ENCODE measurements at places on chromosomes 5 and 9. TPM values are rescaled to one million over a fixed set of nuclear protein-coding genes. Genes with fewer than 3 reads are reported as not detected.

- H3K36me3 ChIP-seq = no peaks in the 10 kb centered on the region
- peaks cover 9% of the 10 kb centered on the region for H3K27me3 ChIP-seq
- H3K4me1 ChIP-seq = peaks cover 7% of the 10 kb centered on the region
- DNase-seq = no peak
- peak overlapping the region; percentile 67 for H3K4me3 ChIP-seq
- H3K27ac ChIP-seq = no peak overlapping the region
These were observed 148.3 kb downstream of the GAPVD1 start for GRCh38 chr9:125409637-125410521.

GRCh38 chr5:83077662-83078261 is 415 bp downstream of the XRCC4 start:
- DNase-seq = no peak
- H3K4me3 ChIP-seq = peak overlapping the region; percentile 99
- peaks cover 5% of the 10 kb centered on the region for H3K27me3 ChIP-seq
- peaks cover 54% of the 10 kb centered on the region for H3K4me1 ChIP-seq

GRCh38 chr5:65873181-65873750 is 53.1 kb upstream of the ERBIN start:
- DNase-seq = no peak
- H3K27ac ChIP-seq = no peak overlapping the region
- no peaks in the 10 kb centered on the region for H3K4me1 ChIP-seq
- H3K4me3 ChIP-seq = no peak overlapping the region
- H3K36me3 ChIP-seq = no peaks in the 10 kb centered on the region
- no peaks in the 10 kb centered on the region for H3K27me3 ChIP-seq

GRCh38 chr5:93395971-93396379 is 185.0 kb downstream of the NR2F1-AS1 start:
- H3K4me3 ChIP-seq = no peak overlapping the region
- H3K27ac ChIP-seq = no peak overlapping the region
- no peaks in the 10 kb centered on the region for H3K4me1 ChIP-seq
- no peaks in the 10 kb centered on the region for H3K27me3 ChIP-seq
- DNase-seq = no peak
- H3K36me3 ChIP-seq = no peaks in the 10 kb centered on the region

GRCh38 chr5:40093550-40093949 is 586.2 kb upstream of the PTGER4 start:
- H3K27ac ChIP-seq = no peak overlapping the region
- H3K36me3 ChIP-seq = no peaks in the 10 kb centered on the region
- H3K27me3 ChIP-seq = peaks cover 6% of the 10 kb centered on the region
- H3K4me3 ChIP-seq = no peak overlapping the region
- DNase-seq = no peak

- no peaks in the 10 kb centered on the region for H3K36me3 ChIP-seq
- no peak for DNase-seq
- no peak overlapping the region for H3K27ac ChIP-seq
- H3K27me3 ChIP-seq = peaks cover 5% of the 10 kb centered on the region
- H3K4me3 ChIP-seq = no peak overlapping the region
- H3K4me1 ChIP-seq = peaks cover 11% of the 10 kb centered on the region
These were observed 226.4 kb upstream of the DAP start for GRCh38 chr5:10987276-10987924.

DNA sequence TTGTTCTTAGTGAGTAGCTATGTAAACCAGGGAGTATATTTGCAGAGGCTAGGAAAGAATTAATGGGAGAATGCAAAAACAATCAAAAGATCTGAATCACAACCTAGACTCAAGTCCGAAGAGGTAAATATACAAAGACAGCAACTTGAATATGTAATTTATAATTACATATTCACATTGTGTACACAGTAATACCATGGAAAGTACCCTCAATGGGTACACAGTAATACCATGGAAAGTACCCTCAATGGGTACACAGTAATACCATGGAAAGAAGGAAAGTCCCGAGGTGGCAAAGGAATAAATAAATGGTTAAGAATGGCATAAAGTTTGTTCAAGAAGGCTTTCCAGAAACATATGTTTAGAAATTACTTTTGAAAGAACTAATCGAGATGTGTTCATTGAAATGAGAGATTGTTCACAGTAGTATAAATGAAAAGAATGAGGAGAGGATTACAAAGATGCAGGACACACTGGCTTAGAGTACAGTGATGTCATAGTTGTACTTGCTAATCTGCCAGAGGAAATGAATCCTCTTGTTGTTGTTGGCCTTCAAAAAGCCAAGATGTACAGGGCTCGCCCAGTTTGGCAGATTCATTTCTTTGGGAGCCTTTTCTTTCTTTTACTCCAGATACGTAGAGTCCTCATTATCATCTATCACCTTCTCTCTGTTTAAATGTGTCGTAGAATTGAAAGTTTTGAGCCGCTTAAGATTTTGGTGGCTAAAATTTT is 116.0 kb downstream of the UNC13B start:
- H3K4me3 ChIP-seq = no peak overlapping the region
- no peaks in the 10 kb centered on the region for H3K36me3 ChIP-seq
- H3K4me1 ChIP-seq = peaks cover 11% of the 10 kb centered on the region
- no peak for DNase-seq
- H3K27ac ChIP-seq = no peak overlapping the region

DNA sequence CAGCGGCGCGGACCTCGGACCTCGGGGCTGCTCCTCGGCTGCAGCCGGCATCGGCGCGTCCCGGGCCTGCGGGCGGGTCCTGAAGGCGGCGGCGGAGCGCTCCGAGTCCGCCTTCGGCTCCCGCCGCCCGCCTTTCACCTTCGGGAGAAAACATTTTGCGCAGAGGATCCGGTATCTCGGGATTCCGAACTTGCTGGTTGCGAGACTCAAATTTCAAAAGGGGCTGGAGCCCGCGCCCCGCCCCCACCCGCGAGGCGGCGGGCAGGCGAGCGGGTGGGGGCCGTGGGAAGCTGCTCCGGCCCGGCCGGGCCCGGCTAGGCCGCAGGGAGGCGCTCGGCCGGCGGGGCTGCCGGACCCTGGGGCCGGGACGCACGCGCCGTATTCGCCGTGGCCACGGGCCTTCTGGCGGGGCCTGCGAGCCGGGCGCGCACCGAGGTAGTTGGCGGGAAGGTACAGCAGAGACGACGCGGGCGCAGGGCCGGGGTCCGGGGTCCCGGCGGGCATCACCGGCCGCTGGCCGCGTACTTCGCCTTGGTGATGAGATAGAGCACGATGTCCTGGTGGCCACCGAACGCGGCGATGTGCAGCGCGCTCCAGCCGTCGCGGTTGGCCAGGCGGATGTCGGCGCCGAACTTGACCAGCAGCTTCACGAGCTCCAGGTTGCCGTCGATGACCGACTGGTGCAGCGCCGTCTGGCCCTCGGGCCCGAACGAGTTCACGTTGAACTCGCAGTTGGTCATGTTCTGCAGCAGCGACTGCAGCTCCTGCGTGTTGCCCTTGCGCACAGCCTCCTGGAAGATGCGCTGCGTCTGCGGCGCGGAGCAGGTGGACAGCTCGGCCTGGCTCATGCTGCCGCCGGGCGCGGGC is 757 bp downstream of the NRARP start:
- no peak for DNase-seq
- peak overlapping the region; percentile 84 for H3K4me3 ChIP-seq
- H3K27ac ChIP-seq = no peak overlapping the region
- peaks cover 10% of the 10 kb centered on the region for H3K27me3 ChIP-seq

DNA sequence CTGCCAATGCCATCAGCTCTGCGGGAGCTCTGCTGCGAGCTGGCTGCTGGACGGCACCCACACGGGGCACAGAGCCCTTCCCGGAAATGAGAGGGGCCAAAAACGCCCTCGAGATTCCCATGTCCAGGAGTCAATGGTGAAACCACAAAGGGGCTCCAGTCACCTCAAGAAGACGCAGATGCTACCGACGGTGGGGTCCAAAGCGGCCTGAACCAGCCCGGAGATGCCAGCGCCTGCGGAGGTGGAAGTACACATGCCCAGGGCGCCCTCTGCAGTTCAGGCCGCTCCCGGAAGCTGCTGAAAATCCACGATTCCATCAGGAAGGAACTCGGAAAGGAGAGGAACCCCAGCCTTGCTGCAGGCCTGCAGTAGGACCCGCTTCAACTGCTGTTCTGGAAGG is 82.4 kb upstream of the SELENOP start:
- no peak overlapping the region for H3K27ac ChIP-seq
- DNase-seq = no peak
- no peaks in the 10 kb centered on the region for H3K27me3 ChIP-seq
- no peak overlapping the region for H3K4me3 ChIP-seq

DNA sequence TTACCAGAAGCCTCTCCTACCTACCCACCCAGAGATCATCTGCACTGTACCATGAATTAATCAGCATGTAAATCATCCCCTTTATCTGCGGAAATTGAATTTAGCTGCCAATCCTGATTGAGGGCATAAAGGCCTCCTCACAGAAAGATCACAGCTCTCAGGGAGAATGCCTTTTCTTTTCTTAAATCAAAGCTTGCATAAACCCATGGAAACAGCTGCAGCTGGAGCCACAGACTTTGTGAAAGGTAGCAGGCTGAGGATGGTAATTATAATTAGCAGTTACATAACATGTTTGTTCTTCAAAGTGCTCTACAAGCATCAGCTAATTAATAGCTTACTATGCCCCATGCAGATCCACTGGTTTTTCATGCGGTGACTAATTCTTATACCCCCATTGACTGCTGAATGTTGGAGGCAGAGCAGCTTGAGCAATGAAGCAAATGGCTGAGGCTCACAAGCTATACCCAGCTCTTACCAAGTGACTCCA is 54.6 kb downstream of the SUSD1 start:
- H3K27ac ChIP-seq = no peak overlapping the region
- no peak for DNase-seq
- H3K4me1 ChIP-seq = peaks cover 22% of the 10 kb centered on the region
- no peaks in the 10 kb centered on the region for H3K27me3 ChIP-seq
- H3K4me3 ChIP-seq = no peak overlapping the region
- H3K36me3 ChIP-seq = peaks cover 30% of the 10 kb centered on the region

- no peak overlapping the region for H3K4me3 ChIP-seq
- DNase-seq = no peak
- no peaks in the 10 kb centered on the region for H3K4me1 ChIP-seq
- no peaks in the 10 kb centered on the region for H3K27me3 ChIP-seq
These were observed 417.1 kb downstream of the BNC2 start for GRCh38 chr9:16453390-16453789.

FOXD4 gene
- not detected for polyA plus RNA-seq

GLRA1 gene
- not detected for polyA plus RNA-seq

CDKN2B-AS1 gene
- 0.55 TPM for polyA plus RNA-seq

Data from immature natural killer cell (primary cell).